ENCODE measurements at places on chromosomes 16 and 17.

DNA sequence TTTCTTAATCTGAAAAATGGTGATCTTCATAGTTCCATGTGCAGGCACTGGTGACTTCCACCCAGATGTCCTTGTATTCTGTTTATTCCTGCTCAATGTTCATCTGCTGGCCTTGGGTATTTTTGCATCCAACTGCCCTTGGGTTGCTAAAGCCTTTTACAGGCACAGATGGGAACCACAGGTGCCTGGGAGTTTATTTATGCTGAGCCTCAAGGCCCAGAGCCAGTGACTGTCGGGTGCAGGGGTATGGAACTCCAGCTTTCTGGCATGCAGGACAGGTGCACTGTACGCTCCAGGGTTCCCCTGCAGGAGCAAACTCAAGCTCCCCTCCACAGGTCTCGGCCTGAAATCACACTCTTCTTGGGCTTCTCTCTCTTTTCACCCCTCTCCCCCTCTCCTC lies 22.3 kb downstream of the DYNLRB2 start:
- DNase-seq = no peak

DNA sequence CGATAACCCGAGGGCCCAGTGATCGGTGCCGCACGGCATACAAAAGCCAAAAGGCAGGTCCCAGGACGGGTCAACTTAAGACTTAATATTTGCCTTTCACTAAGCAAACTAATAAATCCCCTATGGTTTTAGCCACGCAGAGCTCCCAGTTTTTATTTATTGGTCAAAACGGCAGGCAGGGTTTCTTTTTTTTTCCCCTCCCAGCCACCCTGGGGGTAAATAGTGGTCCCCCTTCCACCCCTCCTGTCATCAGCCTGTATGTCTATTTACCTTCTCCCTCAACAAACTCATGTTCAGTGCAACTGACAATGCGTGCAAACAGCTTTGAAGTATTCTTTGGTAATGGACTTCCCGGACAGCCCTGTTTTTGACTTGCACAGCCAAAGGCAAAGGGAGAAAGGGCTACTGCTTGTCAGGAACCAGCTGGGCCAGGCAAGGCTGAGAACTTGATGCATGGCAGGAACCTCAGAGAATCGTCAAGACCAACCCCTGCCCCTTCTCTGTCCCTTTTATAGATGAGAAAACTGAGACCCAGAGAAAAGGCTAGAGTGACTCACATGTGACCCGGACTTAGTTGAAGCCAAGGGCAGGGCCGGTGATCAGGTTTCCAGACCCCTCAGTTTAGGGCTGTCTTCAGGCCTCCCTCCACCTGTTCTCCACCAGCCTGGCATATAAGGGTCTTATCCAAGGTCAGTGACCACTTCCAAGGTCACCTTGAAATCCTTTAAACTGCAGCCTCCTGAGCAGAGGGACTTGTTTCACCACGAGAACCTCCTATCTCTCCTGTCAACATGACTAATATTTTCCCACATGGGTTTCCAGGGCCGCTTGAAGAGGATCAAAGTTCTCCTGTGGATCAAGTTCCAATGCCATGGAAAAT lies 279.0 kb downstream of the SOX9 start:
- no peak for DNase-seq

GRCh38 chr16:31471241-31471874 lies 594 bp upstream of the TGFB1I1 start:
- DNase-seq = no peak

GRCh38 chr17:61352781-61353491 lies 46.7 kb upstream of the TBX2 start:
- DNase-seq = no peak

DNA sequence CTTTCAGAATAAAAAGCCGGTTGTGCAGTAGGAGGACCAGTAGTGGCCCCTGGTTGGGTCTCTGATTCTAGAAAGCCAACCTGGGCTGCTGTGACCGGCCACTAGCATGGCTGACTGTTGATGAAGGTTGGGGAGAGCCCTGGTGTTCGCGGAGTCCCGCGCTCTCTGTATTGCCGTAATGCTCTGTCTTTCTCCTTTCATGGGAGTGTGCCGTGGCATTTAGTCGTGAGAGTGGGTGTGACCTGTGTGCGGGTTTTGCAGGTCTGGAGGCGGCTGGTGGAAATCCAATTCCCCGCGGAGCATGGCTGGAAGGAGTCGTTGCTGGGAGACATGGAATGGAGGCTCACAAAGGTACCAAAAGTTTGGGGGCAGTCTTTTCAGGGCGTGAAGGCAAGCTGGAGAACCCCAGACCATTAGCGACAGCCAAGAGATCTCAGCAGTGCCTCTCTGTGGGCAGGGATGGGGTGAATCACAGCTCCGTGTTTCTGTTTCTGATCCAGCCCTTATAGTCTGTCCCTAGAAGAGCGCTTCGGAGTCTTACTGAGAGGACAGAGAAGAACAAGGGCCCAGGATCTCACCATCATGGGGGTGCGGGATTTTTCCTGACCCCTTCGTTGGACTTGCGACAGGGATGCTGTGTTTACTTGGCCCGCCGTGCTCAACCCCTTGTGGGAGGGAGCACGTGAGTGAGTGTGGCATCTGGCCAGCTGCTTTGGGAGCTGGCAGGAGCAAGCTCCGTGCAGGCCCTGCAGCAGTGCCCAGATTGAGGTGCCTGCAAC lies 56.5 kb downstream of the RNF213 start:
- DNase-seq = no peak

DNA sequence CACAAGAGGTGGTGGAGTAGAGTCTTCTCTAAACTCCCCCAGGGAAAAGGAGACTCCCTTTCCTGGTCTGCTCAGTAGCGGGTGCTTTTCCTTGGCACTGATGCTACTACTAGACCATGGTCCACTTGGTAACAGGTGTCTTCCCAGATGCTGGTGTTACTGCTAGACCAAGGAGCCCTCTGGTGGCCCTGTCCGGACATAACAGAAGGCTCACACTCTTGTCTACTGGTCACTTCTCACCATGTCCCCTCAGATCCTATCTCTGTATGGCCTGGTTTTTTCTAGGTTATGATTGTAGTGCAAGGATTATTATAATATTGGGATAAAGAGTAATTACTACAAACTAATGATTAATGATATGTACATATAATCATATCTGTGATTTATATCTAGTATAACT lies 49.7 kb upstream of the ARL4D start:
- no peak for DNase-seq

- peak; percentile 27 for DNase-seq
These were observed 28.2 kb upstream of the ADGRG1 start for GRCh38 chr16:57600048-57600835.

DNA sequence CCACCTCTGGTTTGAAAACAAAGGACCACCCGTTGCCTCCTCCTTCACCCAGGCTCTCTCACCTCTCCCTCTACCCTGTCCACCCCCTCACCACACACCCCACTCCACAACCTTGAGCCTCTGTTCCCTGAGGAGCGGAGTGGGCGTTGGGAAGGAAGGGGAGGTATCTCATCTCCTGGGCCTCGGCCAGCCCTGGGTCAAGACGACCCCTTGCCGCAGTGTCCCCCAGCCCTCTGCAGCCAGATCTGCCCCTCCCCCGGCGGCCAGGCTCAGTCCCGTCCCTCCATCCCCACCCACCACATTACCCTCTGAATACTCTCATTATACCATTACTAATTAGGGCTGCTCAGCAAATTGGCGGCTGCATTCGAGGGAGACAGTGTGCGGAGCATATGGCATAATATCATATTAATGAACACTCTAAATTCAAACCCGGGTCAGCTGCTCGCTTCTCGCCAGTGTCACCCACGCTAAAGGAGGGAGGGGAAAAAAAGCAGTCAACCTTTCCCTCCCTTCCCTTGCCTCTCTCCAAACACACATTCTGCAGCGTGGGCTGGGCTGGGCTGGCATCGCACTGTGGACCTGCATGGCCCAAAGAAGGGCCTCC lies 123.2 kb upstream of the LHX1 start:
- DNase-seq = no peak

- DNase-seq = no peak
These were observed 113.8 kb downstream of the SOCS1 start for GRCh38 chr16:11142261-11142630.

GRCh38 chr16:47316442-47317015 lies 144.3 kb downstream of the ITFG1 start:
- DNase-seq = no peak

DNA sequence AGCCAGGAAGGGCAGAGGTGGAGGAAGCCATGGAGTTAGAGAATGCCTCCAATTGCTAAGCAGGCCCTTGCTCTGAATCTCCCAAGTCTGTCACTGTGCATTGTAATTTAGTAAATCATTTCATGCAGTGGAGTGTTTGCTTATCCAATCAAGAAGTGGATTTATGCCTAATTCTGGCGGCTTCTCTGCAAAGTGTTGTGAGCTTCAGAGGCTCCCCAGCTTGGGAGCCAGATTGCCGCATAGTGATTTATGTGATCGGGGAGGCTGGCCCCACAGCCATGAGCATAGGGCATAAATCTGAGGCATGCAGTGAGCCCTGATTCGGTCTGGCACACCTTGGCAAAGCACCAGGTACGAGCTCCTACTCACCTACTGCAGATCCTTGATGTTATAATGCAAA lies 520.8 kb downstream of the HS3ST4 start:
- no peak for DNase-seq

DNA sequence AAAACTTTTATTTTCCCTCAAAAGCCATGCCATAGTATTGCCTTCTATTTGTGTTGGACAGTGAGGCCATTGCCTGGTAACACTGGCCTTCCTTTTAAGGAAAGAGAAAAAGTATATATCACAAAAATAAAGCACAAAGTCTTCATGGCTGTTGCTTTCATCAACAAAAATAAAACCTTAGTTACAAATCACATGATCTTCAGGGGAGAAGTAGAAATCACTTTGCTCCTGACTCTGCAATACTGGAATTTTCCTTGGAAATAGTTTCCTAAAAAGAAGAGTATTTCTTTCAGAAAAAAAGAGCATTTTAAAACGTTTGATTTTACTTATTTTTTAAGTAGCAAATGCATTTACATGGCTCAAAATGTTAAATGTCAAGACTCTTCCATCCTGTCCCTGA lies 41.9 kb downstream of the FAM20A start:
- DNase-seq = no peak

DNA sequence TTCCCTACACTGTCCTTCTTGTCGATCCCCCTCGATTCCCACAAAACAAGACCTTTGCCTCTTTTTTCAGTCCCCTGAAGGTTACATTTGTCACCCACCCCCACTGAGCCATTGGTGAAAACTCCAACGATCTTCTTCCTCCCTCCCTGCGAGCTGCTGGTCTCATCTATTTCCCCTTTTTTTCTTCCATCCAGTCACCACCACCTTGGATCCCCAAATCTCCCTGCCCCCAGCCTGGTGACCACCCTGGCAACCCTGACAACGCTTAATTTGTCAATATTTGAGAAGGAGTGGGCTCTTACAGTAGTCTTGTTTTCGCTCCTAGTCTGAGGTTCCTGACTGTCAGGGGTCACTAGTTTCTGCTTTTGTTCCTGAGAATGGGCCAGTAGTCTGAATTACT lies 62.9 kb downstream of the SMPD3 start:
- DNase-seq = no peak

- DNase-seq = no peak
These were observed 181.3 kb downstream of the CBLN1 start for GRCh38 chr16:49100366-49100765.

- no peak for DNase-seq
These were observed 22.4 kb downstream of the GDE1 start for GRCh38 chr16:19499481-19499880.

GRCh38 chr16:13014476-13014875 lies 113.1 kb downstream of the SHISA9 start:
- DNase-seq = no peak

GRCh38 chr16:60107437-60107836 lies 1373.3 kb upstream of the GOT2 start:
- no peak for DNase-seq

- no peak for DNase-seq
These were observed 1.3 kb downstream of the RNF157 start for GRCh38 chr17:76238847-76239537.

DNA sequence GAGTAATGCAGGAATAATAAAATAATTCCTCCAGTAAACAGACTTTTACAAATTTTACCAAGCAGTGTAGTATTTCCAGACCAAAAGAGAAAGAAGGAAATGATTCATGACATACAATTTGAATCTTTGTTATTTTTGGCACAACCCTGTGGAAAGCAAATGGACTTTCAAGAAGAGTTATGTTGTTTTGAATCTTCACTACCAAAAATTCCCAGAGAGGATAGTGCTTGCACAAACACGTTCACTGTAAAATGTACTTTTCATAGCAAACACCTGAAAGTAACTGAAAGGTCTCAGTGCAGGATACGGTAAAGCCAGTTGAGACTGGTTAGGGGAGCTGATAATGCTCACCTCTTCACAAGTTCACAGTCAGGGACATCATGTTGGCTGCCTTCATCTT lies 107.1 kb downstream of the USP22 start:
- DNase-seq = no peak

All from CD4-positive, alpha-beta T cell treated with Interleukin-6 at 100 ng/mL for 8 hours (primary cell).